Stimulated activated CD8-positive, alpha-beta memory T cell treated with anti-CD3 and anti-CD28 coated beads, Interleukin-2, amount 100 ng/mL, for 1 hour (primary cell): ENCODE measurements at places on chromosomes 1 and 21.

GRCh38 chr1:110727246-110727645 lies 52.5 kb upstream of the KCNA3 start:
- DNase-seq = no peak

DNA sequence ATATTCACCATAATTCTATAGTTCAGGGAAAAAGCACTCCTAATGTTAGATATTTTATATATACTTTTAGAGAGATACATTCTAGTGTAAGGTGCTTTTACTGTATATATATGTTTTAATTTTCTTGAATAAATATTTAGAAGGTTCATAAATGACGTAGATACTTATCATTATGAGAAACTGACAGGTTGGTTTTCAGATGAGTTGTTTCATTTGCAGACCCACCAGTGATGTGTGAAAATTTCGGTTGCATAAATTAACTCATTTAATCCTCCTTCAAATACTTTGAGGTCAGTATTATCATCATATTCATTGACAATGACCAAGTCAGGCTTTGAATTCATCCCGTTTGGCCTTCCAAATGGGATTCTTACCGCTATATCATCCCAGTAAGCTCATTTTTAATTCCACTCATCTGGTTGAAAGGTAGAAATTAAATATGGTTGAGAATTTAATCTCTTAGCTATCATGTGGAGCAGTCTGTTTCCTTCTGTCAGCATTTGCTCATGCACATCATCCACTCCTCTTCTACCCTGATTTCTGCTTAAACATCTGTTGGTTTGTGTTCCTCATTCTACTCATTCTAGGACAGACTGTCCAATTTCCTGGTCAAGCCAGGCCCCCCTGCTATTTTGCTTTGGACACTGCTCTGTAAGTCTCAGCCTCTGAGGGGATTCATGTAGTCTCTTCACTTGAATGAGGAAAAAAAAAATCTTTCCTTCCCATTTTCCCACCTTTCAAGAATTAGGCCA lies 1156.6 kb downstream of the PLA2G4A start:
- DNase-seq = no peak

DNA sequence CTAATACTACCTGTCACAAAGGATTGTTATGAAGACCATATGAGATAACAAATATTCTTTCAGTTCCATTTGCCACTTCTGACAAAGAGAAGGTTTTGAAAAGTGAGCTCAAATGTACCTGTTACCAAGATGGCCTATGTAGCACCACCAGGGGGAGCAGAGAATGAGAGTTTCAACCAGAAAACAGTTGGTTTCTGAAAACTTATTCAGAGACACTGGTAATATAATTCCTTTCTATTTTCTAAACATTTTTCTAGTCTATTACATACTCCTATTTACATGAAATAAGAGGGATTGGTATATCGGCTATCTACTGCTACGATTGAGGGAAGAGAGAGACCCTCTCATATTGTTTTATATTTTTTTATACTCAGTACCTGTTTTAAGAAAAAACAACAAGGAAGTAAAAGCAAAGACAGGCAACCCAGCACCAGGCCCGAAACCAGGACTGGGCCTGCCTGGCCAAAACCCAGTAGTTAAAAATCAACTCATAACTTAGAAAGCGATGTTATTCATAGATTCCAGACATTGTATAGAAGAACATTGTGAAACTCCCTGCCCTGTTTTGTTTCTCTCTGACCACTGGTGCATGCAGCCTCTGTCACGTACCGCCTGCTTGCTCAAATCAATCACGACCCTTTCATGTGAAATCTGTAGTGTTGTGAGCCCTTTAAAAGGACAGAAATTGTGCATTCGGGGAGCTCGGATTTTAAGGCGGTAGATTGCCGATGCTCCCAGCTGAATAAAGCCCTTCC lies 48.3 kb downstream of the IL23R start:
- DNase-seq = no peak

DNA sequence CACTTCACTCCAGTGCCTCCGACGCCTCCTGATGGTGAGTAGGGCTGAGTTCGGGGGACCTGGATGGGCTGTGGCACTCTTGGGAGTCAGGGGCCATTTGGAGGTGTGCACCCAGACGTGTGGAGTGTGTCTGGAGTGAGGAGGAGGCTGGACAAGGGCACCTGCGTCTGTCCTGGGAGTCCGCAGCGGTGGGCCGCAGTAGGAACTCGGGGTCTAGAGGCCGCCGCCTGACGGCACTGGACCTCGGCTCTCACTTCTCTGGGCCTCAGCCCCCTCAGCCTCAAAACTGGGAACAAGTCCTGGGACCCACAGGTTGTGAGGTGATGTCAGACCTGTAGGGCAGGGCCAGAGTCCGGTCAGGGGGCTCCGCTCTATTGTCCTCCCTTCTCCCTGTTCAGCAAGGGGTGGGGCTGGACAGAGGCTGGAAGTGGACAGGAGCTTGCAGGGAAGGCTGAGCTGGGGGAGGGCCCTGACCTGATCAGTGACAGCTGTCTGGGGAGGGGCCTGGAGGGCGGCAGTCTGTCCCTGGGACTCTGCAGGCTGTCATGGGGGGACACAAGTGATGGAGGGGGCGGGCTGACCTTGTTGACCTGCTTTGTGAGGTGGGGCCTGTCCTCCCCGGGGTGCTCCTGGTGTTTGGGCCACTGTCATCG lies 15.5 kb downstream of the AGRN start:
- DNase-seq = no peak

- DNase-seq = no peak
These were observed 1690.5 kb downstream of the KCNT2 start for GRCh38 chr1:194917769-194918168.

DNA sequence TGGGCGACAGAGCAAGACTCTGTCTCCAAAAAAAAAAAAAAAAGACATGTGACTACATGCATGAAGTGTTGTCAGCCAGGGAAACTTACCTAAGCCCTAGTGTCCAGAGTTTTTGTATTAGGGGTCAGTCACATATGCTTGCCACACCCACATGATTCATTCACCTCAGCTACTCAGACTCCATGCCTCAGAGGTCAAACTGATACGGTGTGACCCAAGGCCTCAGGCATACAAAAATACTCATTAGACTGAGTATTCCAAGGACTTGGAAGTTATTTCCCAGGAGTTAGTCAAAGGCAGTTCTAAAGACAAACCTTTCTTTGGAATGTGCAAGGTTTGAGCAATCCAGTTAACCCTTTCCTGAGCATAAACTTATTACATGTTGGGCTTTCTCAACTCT lies 6.3 kb upstream of the TRIM33 start:
- no peak for DNase-seq

GRCh38 chr1:228085287-228085951 lies 2.9 kb downstream of the ARF1 start:
- DNase-seq = no peak

DNA sequence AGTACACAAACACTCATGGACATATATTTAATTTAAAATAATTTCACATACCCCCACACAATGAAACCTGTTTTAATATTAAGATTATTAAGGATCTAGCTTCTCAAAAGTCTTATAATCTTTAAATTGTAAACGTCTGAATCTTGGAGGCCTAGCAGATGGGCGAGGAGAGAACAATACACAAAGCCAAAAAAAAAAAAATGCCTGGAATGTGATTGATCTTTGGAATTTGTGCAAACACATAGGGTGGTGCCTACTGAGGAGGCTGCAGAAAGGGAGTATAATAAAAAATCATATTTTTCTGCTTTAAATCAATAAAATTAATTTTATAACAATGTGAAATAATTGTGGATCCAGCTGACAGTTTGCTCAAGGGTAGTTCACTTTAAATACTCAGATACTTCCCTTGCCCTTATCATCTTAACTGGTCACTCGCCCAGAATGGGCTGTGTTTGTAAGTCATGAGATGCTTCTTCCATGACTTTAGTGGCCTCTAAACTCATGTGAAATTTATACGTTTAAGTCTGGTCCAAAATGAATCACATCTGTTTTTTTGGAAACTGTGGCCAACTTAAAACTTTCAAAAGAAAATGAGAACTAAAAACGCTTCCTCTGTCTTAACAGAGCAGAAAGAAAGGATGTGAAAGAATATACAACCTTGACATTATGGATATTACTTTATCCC lies 802.8 kb upstream of the CXADR start:
- DNase-seq = no peak

DNA sequence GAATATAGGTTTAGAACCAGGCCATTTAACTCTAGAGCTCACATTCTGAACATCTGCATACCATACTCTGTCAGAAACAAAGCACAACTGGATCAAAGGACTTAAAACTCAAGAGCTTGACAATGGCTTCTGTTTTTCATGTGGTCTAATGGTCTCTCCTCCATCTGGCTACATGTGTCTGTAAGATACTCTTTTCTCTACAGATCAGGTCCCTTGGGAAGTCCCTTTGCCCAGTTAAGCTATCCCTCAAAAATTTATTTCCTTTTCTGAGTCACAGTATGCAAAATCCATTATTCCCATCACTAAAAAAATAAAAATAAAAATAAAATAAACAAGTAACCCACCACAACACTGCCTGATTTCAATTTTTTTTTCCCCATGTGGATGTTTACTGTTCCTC lies 357.0 kb upstream of the PRMT6 start:
- DNase-seq = no peak

GRCh38 chr1:31790641-31791091 lies 25.2 kb downstream of the SPOCD1 start:
- DNase-seq = no peak

DNA sequence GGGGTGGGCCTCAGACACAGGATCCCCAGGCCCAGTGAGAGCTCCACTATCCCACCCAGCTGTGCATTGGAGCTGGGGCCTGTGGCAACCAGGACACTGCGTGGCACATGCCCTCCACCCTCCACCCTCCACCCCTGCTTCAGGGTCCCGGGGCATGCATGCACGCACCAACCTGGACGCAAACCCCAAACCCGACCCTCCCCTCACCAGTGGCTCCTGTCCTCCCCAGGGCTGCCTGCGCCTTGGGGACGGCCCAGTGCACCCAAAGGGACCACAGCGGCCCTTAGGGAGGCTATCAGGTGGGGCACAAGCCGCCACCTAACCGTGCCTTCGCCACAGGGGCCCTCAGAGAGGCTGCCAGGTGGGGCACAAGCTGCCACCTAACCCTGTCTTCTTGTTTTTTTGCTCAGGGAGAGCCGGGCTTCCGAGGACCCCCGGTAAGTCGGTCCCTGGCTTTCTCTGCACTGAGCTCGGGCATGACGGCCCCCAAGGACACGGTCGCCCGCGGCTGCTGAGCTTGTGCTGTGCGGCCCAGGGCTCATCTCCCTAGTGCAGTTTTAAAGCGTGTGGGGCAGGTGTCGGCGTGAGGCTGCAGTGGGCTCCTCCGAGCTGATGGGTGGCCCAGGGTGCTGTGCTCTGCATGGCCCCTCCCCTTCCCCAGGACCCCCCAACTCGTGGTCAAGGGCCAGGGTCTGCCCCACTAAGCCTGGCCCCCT lies 47.9 kb downstream of the SLC19A1 start:
- no peak for DNase-seq

DNA sequence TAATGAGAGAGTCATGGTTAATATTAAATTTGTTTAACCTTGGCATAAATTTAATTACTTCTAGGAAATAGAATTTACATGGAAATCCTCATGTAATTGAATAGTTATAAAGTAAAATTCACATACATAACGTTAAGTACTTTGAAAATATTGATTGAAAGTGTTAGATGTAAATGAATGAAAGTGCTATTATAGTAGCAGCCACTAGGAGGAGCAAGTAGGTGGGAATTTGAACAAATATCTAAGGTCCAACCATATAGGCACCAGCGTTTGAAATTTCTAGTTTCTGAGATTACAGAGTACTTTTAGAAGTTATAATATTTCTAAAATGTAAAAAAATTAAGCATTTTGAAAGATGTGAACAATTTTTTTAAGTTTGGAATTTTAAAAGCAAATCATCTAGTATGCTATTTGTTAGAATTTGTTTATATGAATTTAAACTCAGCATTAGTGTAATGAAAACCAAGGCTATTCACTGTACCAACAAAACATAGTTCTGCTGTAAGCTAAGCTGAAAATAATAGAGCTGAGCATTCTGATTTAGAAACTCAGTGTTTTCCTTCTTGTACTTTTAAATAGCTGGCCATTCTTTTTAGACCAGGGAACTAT lies 3.3 kb downstream of the B3GALT2 start:
- no peak for DNase-seq

- DNase-seq = no peak
These were observed 177.2 kb upstream of the C8B start for GRCh38 chr1:57142999-57143398.

DNA sequence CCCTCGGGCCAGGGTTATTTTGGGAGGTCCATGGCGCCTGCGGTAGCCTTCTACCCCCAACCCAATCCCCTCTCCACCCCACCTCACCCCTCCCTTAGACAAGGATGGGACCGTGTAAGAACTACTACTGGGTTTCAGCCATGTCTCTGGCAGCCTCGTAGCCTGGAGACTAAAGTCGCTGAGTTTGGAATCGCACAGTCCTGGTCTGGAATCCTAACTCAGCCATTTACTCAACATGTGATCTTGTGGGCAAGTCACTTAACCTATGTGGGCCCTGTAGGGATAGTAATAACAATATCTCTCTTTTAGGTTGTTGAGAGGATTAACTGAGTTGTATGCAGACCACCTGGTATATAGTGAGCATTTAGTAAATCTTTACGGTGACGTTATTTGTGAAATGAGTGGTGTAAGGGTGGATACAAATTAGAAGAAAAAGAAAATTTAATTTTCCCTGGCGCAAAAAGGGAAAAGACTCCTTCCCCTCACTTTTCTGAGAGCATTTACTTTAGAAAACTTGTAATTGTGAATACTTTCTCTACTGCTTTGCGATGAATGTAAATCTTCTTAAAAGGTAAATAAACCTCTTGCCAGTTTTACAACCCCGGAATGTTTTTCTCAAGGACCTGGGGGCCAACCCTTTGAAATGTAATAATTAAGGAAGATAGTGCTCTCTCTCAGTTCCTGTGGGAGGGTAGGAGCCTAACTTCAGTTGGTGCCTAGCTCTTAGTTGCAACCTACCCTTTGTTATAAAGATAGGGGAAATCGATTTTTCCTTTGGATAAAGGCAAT lies 615 bp upstream of the MRPS15 start:
- no peak for DNase-seq

DNA sequence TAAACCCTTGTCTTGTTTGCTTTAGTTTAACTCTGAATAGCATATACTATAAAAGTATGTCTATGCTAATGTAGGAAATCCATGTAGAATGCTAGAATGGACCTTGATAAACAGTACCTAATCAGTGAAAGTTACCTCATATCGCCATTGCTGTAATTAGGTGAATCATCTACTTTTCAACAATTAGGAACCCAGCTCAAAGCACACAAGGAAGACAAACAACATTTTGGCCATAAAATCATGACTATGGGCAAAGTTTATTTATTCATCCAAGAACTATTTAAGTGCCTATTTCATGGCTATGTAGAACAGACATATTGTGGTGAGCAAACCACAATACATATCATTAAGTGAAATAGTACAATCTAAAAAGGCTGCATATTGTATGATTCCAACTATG lies 1043.2 kb downstream of the BRINP3 start:
- DNase-seq = no peak

GRCh38 chr1:198201956-198202784 lies 45.4 kb downstream of the NEK7 start:
- no peak for DNase-seq
